Left renal pelvis (tissue), 4 donors: ENCODE measurements at places on chromosomes 6 and 20.

GRCh38 chr6:160093061-160093460 is 28.6 kb upstream of the SLC22A1 start:
- no peak for DNase-seq

DNA sequence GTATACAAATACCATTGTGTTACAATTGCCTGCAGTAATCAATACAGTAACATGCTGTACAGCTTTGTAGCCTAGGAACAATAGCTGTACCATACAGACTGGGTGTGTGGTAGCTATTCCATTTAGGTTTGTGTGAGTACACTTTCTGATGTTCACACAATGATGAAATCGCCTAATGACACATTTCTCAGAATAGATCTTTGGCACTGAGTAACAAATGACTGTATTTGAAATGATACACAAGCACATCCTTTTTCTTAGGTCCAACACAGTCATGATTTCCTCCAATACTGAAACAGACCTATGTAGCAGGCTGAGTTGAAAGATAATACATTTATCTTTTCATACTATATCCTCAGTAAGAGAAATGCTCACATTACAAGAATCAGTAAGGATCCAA is 13.9 kb downstream of the KHDRBS2 start:
- DNase-seq = no peak

DNA sequence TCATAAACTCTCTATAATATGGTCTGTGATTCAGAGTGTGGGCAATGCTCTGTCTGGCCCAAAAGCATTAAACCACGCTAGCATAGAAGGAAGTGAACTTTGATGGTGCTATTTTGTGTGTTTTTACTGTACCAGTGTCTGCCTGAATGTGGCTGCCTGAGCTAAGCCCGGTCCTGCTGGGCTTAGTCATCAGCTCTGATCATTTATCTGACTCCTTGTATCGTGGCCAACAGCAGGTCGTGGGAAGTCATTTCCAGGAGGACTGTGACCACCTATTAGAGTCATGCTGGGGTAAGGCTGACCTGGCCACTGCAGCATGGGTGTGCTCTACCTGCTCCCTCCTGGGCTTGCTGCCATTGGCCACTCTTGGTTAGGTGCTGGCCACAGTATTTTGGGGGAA is 239.1 kb upstream of the CEP162 start:
- DNase-seq = no peak

GRCh38 chr6:62162858-62163257 is 123.2 kb downstream of the KHDRBS2 start:
- no peak for DNase-seq

DNA sequence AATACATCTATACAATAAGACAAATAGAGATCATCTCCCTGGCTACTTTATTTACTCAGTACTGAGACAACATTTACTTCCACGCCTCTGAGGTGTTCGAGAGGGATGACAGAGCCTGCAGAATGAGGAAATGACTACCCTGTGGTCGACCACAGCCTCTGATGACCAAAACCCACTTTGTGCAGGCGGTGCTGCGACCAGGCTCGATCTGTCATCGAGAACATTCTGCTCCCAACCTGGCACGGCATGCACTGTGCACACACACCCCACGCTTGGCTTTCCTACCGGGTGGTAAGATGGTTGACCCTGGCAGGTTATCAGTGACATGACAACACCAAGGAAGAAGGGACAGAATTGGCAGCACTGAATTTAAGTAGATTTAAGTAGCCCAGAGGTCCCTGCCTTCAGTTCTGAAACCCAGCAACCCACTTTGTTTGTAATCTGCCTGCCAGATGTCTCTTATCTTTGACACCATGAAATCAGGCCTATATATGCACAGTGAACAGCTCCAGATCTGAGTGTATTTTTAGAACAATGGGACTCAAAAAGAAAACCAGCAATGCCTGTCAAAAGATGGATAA is 42.6 kb downstream of the TTI1 start:
- DNase-seq = no peak

DNA sequence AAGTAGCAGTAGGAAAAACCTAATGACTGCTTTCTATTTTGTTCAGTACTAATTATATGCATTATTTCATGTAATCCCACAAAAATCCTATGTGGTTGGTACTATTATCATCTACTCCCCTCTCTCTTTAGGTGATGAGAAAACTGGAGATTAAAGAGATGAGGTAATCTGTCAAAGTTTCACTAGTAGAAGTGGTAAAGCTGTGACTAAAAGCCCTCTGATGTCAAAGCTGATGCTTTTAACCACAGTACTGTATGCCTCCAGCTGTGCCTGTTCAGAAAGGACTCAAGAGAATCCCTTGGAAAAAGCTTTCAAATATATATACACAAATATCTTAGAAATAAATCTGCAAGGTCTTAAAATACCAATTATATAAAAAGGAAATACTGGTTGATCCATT is 38.0 kb downstream of the PHIP start:
- DNase-seq = no peak

GRCh38 chr20:63413323-63413722 is 52.2 kb upstream of the CHRNA4 start:
- DNase-seq = no peak

- no peak for DNase-seq
These were observed 14.8 kb downstream of the PTPRK start for GRCh38 chr6:128505603-128506002.

DNA sequence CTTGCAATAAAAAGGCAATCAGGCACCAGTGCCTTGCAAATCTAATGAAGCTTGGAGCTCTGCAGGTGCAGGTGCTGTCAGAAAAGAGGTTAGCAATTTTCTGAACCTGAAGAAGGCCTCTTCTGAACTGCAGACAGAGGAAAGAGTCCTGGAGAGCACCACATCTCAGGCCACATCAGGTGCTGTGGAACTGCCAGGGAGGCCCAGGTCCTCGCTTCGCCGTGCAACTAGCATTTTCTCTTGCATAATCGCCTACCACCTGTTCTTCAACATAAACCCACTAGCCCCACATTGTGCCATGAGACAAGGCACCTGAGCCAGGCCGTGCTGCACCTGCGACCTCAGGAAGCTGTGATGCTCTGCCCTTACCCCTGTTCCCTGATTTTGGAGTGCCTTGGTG is 187.6 kb downstream of the DTNBP1 start:
- DNase-seq = no peak

DNA sequence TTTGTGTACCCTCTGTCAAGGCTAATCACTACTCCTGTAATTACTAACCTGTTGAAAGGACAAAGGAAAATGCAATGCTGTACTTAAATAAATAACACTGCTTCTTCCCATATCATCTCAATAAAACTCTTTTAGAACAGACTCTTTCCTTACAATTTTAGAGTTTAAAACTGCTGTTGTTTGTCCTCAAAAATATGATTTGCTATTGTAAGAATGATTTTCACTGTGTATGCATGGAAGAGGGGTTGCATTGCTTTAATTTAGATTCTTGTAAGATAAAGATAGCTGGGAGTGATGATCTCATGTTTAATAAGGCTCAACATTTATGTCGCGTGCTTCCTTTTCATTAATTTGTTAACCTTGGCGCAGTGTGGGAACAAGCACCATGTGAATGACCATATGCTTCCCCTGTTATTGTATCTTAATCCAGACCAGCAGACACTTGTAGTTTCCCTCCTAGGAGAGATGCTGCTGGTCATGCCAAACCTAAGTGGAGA is 89.8 kb upstream of the ATXN1 start:
- no peak for DNase-seq

DNA sequence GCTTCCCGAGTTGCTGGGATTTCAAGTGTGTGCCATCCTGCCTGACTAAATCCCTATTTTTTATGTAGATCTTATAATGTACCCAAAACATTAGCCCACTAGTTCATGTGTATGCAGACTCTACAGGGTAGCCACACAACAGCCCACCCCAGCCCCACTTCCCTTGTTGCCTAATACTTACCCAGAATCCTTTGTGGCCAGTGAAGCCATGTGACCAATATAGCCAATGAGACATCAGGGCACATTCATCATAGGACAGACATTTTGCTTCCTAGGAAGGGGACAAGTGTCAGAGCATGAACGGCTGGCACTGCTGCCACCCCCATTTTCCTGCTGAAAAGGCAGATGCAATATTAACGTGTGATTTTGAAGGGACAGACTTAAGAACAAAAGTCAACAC is 36.0 kb upstream of the TCP11 start:
- DNase-seq = no peak

- DNase-seq = no peak
These were observed 1168.4 kb upstream of the CITED2 start for GRCh38 chr6:140542863-140543262.

DNA sequence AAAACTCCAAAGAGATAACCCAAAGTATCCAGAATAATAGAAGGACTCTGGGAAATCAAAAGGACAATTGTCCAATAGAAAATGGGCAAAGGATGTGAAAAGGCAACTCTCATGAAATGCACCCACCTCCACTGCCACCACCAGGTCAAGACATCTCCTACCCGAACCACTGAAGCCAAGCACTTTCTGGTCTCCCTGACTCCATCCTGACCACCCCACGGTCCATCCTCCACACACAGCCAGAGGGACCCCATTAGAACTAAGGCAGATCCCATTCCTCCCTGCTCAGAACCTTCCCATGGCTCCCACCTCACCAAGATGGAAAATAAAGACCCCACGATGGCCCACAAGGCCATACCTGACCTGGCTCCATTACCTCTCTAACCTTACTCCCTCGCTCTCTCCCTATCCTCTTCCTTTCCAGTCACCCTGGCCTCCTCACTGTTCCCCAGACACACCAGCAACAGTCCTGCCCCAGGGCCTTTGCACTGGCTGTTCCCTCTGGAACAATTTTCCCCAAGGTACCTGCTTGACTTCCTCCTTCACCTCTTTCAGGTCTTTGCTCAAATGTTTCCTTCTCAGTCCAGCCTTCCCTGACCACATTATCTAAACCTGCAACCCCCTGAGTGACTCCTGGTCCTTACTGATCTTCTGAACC is 108.1 kb downstream of the PREX1 start:
- no peak for DNase-seq

DNA sequence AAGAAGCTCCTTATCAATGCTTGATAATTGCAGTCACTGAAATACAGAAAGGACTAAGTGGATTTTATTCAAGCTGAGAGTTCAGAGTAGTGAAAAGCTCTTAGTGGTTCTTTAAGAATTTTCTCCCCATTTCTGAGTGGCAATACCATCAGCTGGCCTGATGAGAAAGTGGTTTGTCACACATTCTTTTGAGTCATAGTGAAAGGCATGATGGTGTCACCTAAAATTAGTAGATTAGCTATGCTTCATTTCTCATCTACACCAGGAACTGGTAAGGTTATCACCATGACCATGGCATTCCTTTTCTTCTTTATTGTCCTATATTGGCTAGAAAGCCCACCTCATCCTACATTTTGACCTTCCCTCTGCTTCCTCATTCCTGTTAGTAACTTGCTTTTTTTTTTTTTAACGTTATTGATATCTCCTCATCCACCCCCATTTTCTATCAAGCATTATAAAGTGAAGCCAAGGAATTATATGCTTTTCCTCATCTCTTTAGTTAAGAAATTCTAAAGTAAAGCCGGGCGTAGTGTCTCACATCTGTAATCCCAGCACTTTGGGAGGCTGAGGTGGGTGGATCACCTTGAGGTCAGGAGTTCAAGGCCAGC is 67.4 kb upstream of the LOC128125822 start:
- no peak for DNase-seq

- no peak for DNase-seq
These were observed 89.9 kb upstream of the NEDD9 start for GRCh38 chr6:11322252-11322885.

- no peak for DNase-seq
These were observed 82.2 kb downstream of the CHMP4B start for GRCh38 chr20:33893314-33893713.

DNA sequence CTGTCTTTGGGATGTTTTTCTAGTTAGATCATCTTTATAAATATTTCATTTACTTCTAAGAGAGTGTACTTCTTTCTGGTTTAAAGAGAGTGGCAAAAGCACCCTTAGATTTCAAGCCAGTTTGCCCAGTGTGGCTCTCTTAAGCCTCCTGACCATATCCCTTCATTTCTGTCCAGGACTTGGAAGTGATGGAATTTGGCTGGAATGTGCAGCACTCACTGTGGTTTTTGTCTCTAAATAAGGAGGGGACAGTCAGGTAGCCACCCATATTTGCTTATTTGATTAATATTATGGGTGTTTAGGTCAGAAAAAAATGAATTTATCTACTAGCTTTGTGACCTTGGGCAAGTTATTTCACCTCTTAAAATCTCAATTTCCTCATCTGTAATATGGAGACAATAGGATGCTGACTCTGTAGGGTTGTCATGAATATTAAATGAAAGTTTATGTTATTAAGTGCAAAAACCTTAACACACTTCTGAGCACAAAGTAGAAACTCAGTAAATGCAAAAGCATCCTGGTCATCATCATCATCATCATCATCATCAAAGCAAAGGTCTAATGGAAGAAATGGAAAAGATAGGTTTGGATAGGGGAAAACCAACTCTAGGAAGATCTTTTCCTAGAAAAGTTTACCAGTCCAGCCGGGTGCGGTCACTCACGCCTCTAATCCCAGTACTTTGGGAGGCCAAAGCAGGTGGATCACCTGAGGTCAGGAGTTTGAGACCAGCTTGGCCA is 3.1 kb downstream of the CRYBG1 start:
- no peak for DNase-seq

DNA sequence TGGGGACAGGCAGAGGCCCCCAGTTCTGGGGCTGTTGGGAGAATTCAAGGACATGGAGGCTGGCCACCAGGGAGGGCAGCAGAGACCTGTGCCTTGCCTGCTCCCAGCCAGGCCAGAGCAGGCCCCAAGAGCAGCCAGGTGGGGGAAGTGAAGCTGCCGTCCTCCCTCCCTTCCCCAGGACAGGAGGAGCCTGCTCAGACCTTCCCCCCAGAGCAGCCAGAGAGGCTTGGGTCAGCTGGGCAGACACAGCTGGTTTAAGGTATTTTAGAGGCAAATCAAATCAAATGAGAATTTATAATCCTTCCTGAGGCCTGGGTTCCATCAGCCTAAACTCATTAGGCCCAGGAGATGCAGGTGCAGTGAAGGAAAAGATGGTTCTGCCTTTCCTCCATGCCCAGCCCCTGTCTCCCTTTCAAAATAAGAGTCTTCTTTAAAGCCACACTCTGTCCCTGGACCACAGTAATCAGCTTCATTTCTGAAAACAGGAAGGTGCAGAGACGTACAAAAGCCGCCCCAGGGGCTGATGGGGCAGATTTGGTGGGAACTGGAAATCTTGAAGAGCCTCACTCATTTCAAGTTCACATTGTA is 21.7 kb downstream of the BMP7 start:
- no peak for DNase-seq

- no peak for DNase-seq
These were observed 2.8 kb downstream of the HUS1B start for GRCh38 chr6:654136-654535.

- DNase-seq = no peak
These were observed 112.8 kb downstream of the TOX2 start for GRCh38 chr20:44027343-44028002.

DNA sequence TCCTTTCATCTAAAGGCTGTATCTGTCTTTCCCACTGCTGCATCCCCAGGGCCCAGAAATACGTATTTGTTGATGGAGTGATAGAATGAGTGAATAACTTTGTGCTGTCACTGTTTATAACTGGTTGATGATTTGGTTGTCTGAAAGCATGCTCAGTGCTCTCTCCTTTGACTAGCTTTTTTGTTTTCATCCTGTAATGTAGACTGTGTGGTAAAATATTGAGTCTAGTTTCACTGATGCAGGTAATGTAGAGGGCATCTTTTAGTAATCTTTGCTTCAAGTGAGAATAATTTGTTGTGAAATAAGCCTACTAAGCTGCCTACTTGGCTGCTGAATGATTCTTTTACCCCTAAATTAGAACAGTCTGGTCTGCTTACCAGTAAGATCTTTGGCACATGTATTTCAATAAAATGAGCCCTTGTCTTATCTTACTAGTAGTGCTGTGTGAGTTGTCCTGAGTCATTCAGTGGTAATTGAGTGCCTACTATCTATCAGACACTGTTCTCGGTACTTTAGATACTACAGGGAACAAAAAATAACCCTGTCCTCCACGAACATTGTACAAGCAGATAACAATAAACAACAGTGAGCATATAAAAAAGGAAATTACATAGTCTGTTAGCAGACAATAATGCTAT is 39.9 kb downstream of the MAPK14 start:
- DNase-seq = no peak
